Cerebellar cortex (tissue), 1 donor: ENCODE measurements at places on chromosomes 12 and 14.

- DNase-seq = no peak
Observed at GRCh38 chr12:69919495-69919894, 94.5 kb downstream of the MYRFL start.

- peak; percentile 95 for DNase-seq
Observed at GRCh38 chr12:4881266-4882064, 28.2 kb upstream of the KCNA1 start.

GRCh38 chr12:50803230-50803875, 39.4 kb upstream of the TMPRSS12 start:
- no peak for DNase-seq

- no peak for DNase-seq
Observed at GRCh38 chr12:109147954-109148353, 31.6 kb downstream of the ACACB start.
